ENCODE measurements at places on chromosomes 2 and 18.

DNA sequence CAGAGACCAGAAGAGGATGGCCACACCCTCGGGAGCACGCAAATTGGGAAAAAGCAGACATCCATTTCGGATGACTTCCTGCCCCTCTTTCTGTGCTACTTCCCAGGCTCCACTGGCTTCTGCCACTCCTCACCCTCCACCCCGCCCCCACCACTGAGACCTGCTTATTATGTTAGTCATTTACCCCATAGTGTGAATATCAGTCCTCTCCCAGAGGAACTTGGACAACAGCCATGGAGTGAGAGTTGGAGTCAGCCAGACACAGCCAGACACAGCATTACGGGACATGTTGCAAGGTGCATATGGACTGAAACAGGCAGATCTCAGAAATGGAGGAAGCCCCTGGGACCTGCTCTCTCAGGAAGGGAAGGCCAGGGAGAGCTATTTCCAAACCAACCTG is 51.8 kb downstream of the CTIF start:
- DNase-seq: no peak

DNA sequence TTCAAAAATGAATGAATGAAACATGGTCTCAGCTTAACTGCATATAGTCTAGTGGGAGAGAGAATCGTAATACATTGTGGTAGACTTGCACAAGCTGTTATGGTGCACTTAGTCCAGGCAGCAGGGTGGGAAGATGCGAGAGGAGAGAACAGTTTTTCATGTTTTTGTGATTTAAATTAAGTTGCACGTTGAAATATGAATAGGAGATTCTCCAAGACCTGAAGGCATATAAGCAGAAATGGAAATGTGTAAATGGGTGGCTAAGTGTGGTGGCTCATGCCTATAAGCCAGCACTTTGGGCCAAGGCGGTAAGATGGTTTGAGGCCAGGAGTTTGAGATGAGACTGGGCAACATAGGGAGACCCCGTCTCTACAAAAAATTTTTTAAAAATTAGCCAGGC is 60.5 kb downstream of the TMEM185B start:
- no peak for DNase-seq

DNA sequence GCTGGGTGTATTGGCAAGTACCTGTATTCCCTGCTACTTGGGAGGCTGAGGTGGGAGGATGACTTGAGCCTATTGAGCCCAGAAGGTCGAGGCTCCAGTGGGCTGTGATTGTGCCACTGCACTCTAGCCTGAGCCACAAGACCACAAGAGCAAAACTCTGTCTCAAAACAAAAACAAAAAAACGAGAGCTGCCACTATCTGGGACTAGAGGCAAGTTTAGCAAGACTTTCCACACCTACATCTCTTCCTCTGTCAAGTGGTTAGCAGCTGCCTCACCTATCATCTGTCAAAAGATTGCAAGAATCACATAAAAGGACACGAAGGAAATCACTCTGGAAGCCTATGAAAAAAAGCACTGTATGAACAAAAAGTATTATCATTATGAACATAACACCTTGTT is 55.2 kb upstream of the RIOK3 start:
- DNase-seq: no peak

DNA sequence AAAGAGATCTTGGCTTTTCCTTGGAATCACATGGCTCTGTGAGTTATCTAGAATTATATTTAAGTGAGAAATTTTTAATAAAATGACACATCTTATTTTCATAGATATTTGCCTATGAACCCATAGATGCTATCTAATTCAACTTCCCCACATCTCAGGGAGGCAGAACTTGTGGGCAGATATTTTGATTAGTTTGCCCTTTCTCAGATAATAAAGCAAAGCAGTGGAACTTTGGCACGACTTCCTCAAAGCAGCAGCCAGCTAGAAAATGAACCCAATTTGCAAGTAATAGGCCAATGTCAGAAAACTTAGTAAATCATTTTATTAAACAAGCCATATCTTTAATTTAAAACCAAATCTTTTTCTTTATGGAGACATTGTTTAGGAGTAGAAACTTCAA is 32.7 kb downstream of the RAB27B start:
- no peak for DNase-seq

- DNase-seq: no peak
Measured at GRCh38 chr18:10094154-10094553, 180.3 kb downstream of the VAPA start.

GRCh38 chr2:224395620-224396390 is 6.1 kb downstream of the FAM124B start:
- no peak for DNase-seq

DNA sequence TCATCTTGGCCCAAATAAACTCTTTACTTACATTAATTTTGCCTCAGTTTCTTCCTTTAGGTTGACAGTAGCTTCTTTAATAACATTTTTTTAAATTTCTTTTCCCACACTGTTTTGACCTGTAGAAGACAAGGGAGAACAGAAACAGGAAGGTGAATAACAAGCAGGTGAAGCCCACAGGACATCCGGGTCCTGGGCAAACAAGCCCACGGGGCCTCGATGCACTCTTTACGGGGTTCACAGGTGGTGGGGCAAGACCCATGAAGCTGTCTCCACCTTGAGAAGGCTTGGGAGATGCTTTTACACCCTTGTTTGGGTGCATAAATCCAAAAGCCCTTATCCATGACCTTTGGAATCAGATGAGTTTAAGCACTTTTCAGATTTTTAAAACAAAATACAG is 301.0 kb upstream of the MGAT5 start:
- no peak for DNase-seq

DNA sequence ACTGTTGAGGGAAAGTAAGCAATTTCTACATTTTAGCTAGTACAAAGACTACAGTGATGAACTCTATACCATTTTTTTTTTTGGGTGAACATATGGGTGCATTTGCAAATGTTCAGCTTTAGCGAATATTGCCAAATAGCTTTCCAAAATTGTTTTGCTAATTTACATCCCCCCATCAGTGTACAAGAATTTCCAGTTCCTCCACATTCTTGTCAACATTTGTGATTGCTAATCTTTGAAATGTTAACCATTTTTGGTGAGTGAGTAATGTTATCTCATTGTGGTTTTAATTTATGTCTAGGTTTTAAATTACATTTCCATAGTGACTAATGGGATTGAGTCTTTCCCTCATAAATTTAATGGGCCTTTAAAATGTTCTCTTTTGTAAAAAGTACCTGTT is 16.4 kb upstream of the CNRIP1 start:
- DNase-seq: no peak

Data from D721Med (cell line).